ENCODE measurements at places on chromosomes 5 and 9. TPM values are rescaled to one million over a fixed set of nuclear protein-coding genes. Genes with fewer than 3 reads are reported as not detected.

Gene RASEF
- total RNA-seq: 8.1 TPM

Gene PURA
- 7.3 TPM for total RNA-seq

Gene PRR16
- total RNA-seq: 0.44 TPM

DNA sequence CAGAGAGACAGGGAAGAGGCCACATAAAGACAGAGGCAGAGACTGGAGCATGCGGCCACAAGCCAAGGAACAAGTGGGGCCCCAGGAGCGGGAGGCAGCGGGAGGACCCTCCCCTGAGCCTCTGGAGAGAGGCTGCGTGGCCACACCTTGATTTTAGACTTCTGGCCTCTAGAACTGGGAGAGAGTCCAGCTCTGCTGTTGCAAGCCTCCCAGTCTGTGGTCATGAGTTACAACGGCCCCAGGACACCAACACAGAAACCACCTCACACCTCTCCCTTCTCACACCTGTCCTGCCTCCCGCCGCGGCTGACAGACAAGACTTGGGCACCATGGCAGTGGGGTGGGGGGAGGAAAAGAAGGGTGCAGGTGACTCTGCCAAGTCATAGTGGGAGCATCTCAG lies 2.2 kb downstream of the INPP5E start:
- ATAC-seq: no peak

GRCh38 chr5:33462456-33462855 lies 21.7 kb downstream of the TARS1 start:
- no peak for ATAC-seq

Data from esophagus mucosa (tissue), 1 donor.